Endothelial cell of umbilical vein (primary cell): ENCODE measurements at places on chromosomes 13 and 19.
A peak's percentile ranks its signal among the peaks of the same experiment; 100 is the strongest.

DNA sequence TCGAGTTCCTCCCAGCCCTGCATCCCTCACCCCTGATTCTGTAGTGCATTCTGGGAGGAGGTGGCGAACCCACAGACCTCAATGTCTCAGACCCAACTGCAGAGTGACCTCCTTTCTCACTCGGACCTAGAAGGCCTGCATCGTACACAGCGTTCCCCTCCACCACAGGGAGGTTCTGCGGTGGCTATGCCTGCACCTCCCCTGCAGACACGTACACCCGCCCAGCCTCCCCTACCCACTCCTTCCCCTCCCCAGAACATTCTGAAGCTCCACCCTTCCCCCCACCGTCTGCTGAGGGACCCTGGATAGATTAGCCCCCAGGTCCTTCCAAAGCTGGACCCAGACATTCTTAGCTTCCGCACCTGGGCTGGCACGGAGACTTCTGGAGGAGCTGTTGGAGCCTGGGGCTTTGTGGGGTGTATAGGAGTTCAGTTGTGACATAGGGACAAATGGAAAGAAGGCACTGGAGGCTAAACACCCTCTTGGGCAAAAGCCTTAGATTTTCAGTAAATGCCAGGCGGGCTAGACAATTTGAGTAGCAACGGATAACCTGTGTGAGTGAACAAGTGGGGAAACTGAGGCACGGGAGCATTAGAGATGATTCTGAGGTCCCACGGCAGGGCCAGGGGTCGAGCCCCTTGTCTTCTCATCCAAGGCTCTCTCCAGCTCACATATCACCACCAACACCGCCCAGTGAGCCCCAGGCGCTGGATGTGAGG is 420 bp upstream of the FSD1 start:
- H3K4me3 ChIP-seq: no peak overlapping the region
- no peak overlapping the region for H3K27ac ChIP-seq
- H3K4me1 ChIP-seq: no peaks in the 10 kb centered on the region
- H3K36me3 ChIP-seq: no peaks in the 10 kb centered on the region
- DNase-seq: no peak

- no peak overlapping the region for H3K4me3 ChIP-seq
- H3K27me3 ChIP-seq: no peaks in the 10 kb centered on the region
- DNase-seq: no peak
- H3K36me3 ChIP-seq: peaks cover 54% of the 10 kb centered on the region
Observed at GRCh38 chr19:45848922-45849321, 14.0 kb downstream of the SYMPK start.

DNA sequence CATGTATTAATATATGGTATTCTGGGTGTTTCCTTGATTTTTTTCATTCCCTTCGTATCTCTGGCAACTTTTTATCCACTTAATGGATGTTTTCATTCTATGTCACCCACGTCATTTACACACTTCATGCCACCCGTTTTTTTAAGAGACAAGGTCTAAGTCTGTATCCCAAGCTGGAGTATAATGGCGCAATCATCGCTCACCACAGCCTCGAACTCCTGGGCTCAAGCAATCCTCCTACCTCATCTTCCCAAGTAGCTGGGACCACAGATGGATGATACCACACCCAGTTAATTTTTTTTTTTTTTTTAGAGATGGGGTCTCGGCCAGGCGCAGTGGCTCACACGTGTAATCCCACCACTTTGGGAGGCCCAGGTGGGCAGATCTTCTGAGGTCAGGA is 3.4 kb upstream of the VASP start:
- no peak overlapping the region for H3K4me3 ChIP-seq
- H3K36me3 ChIP-seq: no peaks in the 10 kb centered on the region
- peaks cover 15% of the 10 kb centered on the region for H3K4me1 ChIP-seq

- H3K27ac ChIP-seq: no peak overlapping the region
- no peaks in the 10 kb centered on the region for H3K27me3 ChIP-seq
- H3K4me1 ChIP-seq: peaks cover 15% of the 10 kb centered on the region
- no peak overlapping the region for H3K4me3 ChIP-seq
Observed at GRCh38 chr19:53864308-53864836, 3.3 kb upstream of the MYADM start.

DNA sequence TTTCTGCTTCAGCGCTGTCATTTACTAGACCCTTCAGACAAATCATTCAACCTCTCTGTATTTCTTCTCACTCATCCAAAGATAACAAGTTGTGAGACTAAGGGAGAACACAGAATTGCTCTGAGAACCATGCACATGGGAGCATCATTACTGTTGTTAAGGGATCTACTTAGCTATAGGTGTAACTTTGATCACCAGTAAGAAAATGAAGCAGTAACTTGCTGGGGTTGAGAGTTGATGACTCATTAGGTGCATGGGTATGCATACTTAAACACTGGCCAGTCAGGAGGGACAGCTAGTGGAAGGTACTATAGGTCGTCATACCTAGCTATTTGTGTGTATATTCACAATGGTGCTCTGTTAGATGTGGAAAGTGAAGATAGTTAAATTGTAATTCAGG is 61.5 kb downstream of the B3GLCT start:
- H3K36me3 ChIP-seq: no peaks in the 10 kb centered on the region
- no peak for DNase-seq
- no peaks in the 10 kb centered on the region for H3K4me1 ChIP-seq
- no peak overlapping the region for H3K4me3 ChIP-seq
- no peak overlapping the region for H3K27ac ChIP-seq

GRCh38 chr13:97417698-97418097 is 16.3 kb upstream of the RAP2A start:
- H3K27me3 ChIP-seq: peaks cover 2% of the 10 kb centered on the region
- no peak for DNase-seq
- no peak overlapping the region for H3K27ac ChIP-seq
- H3K4me3 ChIP-seq: no peak overlapping the region
- H3K36me3 ChIP-seq: no peaks in the 10 kb centered on the region

DNA sequence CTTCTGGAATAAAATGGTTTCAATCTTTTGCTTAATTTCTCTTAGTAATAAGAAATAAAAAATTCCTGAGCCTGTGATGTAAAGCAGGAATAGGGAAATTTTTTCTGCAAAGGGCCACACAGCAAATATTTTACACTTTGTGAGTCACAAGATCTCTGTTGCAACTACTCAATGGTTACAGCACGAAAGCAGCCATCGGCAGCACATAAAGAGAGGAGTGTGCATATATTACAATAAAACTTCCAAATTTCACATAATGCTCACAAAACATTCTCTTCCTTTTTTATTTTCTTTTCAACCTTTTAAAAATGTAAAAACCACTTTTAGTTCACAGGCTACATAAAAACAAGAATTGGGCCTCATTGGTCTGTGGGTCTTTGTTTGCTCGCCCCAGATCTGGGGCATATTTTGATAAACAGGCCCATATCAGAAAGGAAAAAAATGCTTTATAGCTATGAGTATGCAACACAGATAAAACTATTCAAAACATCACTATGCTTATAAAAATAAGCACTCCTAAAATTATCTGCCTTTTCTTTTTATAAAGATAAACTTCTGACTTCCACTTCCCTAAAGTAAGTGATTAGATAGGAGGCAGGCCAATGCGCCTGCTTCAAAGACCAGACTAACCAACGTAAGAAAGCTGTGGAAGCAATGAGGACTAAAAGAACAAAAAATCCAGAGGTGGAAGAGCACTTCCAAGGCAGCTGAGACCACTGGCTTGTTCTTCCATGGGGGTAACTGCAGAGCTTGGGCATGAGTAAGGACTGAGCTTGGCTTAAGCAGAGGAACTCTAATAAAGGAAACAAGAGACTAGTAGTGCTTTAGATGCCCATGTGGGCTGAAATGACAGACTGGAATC is 26.5 kb downstream of the MYCBP2 start:
- H3K36me3 ChIP-seq: no peaks in the 10 kb centered on the region
- H3K27me3 ChIP-seq: no peaks in the 10 kb centered on the region
- H3K4me3 ChIP-seq: no peak overlapping the region
- DNase-seq: peak; percentile 75
- H3K27ac ChIP-seq: peak overlapping the region; percentile 52

DNA sequence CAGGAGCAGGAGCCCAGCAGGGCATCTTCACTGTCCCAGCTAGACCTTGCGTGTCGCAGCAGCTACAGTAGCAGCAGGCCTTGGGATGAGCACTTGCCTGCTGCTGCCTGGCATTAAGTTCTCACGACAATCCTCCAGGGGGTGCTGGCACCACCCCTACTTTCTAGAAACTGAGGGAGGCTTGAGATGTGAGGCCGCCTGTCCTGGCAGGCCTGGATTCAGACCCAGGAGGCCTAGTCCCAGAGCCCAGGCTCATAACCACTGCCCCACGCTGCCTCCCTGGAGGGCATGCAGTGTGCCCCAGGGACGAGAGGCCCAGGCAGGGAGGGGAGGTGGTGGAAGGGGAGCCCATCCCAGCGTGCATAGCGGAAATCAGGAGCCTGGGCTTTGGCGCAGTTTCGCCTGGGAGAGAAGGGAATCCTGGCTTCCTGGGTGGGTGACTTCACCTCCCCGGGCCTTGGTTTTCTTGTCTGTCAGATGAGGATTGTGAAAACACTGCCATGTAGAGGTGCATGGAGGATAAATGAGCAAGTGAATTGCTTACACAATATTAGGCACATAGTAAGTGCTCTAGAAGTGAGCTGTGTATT is 26.1 kb downstream of the PPP5C start:
- peaks cover 23% of the 10 kb centered on the region for H3K36me3 ChIP-seq
- no peaks in the 10 kb centered on the region for H3K27me3 ChIP-seq
- H3K27ac ChIP-seq: peak overlapping the region; percentile 79
- peak; percentile 30 for DNase-seq
- peaks cover 34% of the 10 kb centered on the region for H3K4me1 ChIP-seq

DNA sequence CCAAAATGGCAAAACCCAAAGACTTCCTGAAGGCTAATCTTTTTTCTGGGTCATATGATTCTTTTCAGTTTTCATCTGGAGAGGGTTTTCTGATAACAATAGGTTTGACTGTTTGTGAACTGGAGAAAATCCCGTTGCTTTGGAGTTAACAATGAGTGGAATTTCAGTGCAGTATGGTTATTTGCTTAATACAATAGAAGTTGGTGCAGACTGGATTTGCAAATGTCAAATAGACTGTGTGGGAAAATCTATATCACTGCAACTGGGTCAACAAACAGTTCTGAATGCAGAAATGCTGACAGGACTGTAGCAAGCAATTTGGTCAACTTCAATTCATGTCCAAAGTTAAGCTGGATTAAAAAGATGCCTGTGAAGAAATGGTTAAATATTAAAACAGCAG is 267.5 kb upstream of the ARGLU1 start:
- peak; percentile 2 for DNase-seq
- no peaks in the 10 kb centered on the region for H3K36me3 ChIP-seq
- no peaks in the 10 kb centered on the region for H3K27me3 ChIP-seq

DNA sequence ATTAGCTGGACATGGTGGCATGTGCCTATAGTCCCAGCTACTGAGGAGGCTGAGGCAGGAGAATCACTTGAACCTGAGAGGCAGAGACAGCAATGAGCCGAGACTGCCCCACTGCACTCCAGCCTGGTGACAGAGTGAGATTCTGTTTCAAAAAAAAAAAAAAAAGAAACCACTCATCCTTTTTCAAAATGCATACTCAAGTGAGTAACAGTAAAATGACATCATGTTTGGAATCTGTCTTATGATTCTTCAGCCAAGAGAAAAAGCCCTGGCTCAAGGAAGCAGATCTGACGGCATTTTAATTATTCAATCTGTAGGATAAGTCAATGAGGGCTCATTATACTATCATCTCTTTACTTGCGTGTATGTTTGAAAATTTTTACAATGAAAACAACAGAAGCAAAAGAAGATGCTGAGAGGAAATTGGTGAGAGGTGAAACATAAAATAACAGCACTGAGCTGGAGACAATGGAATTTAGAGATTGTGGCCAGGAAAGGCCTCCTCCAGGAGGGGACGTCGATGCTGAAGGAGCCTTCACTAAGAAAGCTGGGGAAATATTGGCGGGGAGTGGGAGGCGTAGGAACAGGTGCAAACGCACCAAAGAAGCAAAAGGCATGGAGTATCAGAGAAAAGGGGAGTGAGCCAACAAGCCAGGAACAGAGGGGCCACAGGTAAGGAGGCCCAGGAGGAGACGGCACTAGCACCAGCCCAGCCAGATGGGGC is 12.9 kb upstream of the CCNE1 start:
- H3K27me3 ChIP-seq: no peaks in the 10 kb centered on the region
- H3K4me3 ChIP-seq: no peak overlapping the region
- H3K27ac ChIP-seq: no peak overlapping the region
- DNase-seq: no peak

- no peaks in the 10 kb centered on the region for H3K4me1 ChIP-seq
- H3K27ac ChIP-seq: no peak overlapping the region
- H3K4me3 ChIP-seq: no peak overlapping the region
- H3K27me3 ChIP-seq: no peaks in the 10 kb centered on the region
Observed at GRCh38 chr13:72221276-72221962, 354.4 kb upstream of the DACH1 start.

DNA sequence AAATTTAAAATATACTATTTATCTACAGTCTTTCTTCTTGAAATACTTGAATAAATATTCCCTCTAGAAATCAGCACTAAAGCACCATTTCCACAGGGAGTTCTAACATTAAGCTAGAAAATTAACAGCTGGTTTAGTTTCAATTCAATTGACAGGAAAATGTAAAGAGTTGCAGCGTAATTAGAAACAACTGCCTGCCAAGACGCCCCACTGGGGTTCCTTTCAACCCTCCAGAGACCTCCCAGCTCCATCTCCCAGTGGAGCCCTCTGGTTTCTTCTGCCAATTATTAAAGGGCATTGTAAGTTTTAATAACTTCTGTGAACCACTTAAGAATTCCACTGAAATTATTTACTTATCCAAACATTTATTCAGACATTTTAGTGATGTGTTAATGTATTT is 4.2 kb downstream of the GJA3 start:
- peaks cover 2% of the 10 kb centered on the region for H3K4me1 ChIP-seq
- no peak overlapping the region for H3K4me3 ChIP-seq
- no peaks in the 10 kb centered on the region for H3K36me3 ChIP-seq
- H3K27ac ChIP-seq: no peak overlapping the region

GRCh38 chr13:114212158-114212495 is 22.6 kb upstream of the CDC16 start:
- no peaks in the 10 kb centered on the region for H3K27me3 ChIP-seq
- DNase-seq: peak; percentile 88
- peaks cover 13% of the 10 kb centered on the region for H3K4me1 ChIP-seq
- no peaks in the 10 kb centered on the region for H3K36me3 ChIP-seq

DNA sequence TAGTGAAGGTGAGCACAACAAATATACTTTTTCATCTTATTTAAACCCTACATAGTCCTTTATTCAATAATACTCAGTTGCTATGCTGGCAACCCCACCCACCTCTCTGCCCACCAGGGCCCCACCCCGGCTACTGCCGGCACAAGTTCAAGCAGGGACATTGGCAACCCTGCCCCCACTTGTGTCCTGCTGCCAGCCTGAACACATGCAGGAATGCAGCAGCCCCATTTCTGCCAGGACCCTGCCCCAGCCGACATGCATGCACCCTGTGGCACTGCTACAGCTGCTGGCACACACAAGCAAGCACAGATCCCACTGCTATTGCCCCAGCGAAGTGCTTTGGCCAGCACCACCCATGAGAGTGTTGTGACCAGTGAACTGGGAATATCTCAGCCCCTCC is 289.8 kb downstream of the COG6 start:
- no peaks in the 10 kb centered on the region for H3K27me3 ChIP-seq
- H3K36me3 ChIP-seq: no peaks in the 10 kb centered on the region
- no peak for DNase-seq
- H3K27ac ChIP-seq: no peak overlapping the region
- peaks cover 3% of the 10 kb centered on the region for H3K4me1 ChIP-seq
- no peak overlapping the region for H3K4me3 ChIP-seq
